Left ventricle myocardium inferior (tissue), 1 donor: ENCODE measurements at places on chromosomes 2 and 18. TPM values are rescaled to one million over a fixed set of nuclear protein-coding genes. Genes with fewer than 3 reads are reported as not detected.

Gene SFXN5
- total RNA-seq = 9.9 TPM

Gene CNNM4
- 28.9 TPM for total RNA-seq

GRCh38 chr2:163187995-163188655 is 349.6 kb upstream of the KCNH7 start:
- no peak for DNase-seq

- DNase-seq = no peak
Measured at GRCh38 chr2:68726608-68727367, 7.8 kb upstream of the ARHGAP25 start.

Gene ZNF521
- 10.3 TPM for total RNA-seq

Gene ANKRD39
- total RNA-seq = 14.3 TPM

Gene POMC
- 7.5 TPM for total RNA-seq
